ENCODE measurements at places on chromosomes 6 and 20. TPM values are rescaled to one million over a fixed set of nuclear protein-coding genes. Genes with fewer than 3 reads are reported as not detected.

CST4 gene
- total RNA-seq, result not detected

MEI4 gene
- total RNA-seq, result not detected

SLC17A5 gene
- total RNA-seq, result 11.8 TPM

EPPIN gene
- not detected for total RNA-seq

CYP39A1 gene
- 2.2 TPM for total RNA-seq

TBC1D32 gene
- 10.1 TPM for total RNA-seq

PKHD1 gene
- total RNA-seq, result not detected

ELOVL4 gene
- total RNA-seq, result 7.3 TPM

DEFB124 gene
- not detected for total RNA-seq

TSPO2 gene
- total RNA-seq, result not detected

C6orf15 gene
- total RNA-seq, result not detected

GABRR1 gene
- total RNA-seq, result not detected

RRAGD gene
- 0.09 TPM for total RNA-seq

HAO1 gene
- not detected for total RNA-seq

KCNG1 gene
- total RNA-seq, result 5.5 TPM

MUC22 gene
- not detected for total RNA-seq

HS3ST5 gene
- total RNA-seq, result not detected

SLCO4A1 gene
- 0.32 TPM for total RNA-seq

RBM24 gene
- total RNA-seq, result 0.16 TPM

RAMACL gene
- 0.43 TPM for total RNA-seq

SF3B5 gene
- 105 TPM for total RNA-seq
